ENCODE measurements at places on chromosomes 6 and 20.

- no peak for DNase-seq
These were observed 56.1 kb upstream of the SGK1 start for GRCh38 chr6:134373993-134374392.

GRCh38 chr6:167442245-167442644 is 117.4 kb downstream of the TTLL2 start:
- no peak for DNase-seq

GRCh38 chr20:61442075-61442670 is 190.1 kb downstream of the CDH4 start:
- DNase-seq = no peak

DNA sequence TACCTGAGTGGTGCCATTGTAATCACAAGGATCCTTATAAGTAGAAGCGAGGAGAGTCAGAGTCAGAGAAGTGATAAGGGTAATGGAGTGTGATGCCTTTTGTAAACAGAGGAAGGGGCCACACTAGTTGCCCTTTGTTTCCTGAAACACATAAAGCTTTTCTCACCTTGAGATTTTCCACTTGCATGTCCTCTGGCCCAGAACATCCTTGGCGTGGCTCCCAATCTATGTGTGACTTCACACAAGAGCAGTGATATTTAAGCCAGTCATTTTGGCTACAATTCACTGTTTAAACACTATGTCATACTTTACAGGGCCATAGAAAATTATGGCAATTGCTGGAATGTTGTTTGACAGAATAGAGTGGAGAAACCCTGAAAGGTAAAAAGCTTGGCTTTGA is 121.2 kb upstream of the BTN3A2 start:
- DNase-seq = no peak

- DNase-seq = no peak
These were observed 4.7 kb downstream of the ADA start for GRCh38 chr20:44646641-44647274.

GRCh38 chr6:134063966-134064445 is 11.6 kb upstream of the SLC2A12 start:
- peak; percentile 13 for DNase-seq

- DNase-seq = no peak
These were observed at the start of gene HLA-DQA2 for GRCh38 chr6:32741031-32741960. HLA-DQA2 (plus strand) TSS chr6:32741391; CDS start chr6:32741444, 53 bp downstream.

DNA sequence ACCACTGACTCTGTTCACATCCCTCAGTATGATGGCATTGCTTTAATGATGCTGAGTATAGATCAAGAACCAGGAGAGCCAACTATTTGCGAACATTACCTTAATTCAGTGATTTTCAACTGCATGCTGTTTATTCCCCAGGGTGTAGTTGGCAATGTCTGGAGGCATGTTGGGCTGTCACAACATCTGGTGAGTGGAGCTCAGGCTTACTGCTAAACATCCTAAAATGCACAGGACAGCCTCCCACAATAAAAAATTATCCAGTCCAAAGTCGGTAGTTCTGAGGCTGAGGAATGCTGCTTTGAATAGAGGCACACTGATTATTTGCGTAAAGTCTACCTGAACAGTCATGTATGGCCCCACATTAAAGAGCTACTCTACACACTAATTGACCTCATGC is 94.8 kb upstream of the OPRM1 start:
- no peak for DNase-seq

- DNase-seq = no peak
These were observed 62.2 kb downstream of the FILIP1 start for GRCh38 chr6:75431379-75431778.

- no peak for DNase-seq
These were observed 108.0 kb downstream of the ATXN1 start for GRCh38 chr6:16653226-16653625.

GRCh38 chr20:59673288-59673997 is 69.1 kb downstream of the PHACTR3 start:
- no peak for DNase-seq

GRCh38 chr6:35209622-35210247 is 4.0 kb upstream of the SCUBE3 start:
- no peak for DNase-seq

- DNase-seq = no peak
These were observed 5.6 kb downstream of the TRAM2 start for GRCh38 chr6:52571099-52571755.

- no peak for DNase-seq
These were observed 866.7 kb upstream of the GJE1 start for GRCh38 chr6:141265756-141266623.

GRCh38 chr20:46228670-46229069 is 79.6 kb downstream of the CDH22 start:
- no peak for DNase-seq

All from SW 1271 (cell line).